Activated CD4-positive, alpha-beta T cell treated with anti-CD3 and anti-CD28 coated beads, Interleukin-2, amount 10 ng/mL, durations not matched to agents 7 days and 5 days (primary cell): ENCODE measurements at places on chromosomes 12 and 14. TPM values are rescaled to one million over a fixed set of nuclear protein-coding genes. Genes with fewer than 3 reads are reported as not detected.

PLEKHD1 gene
- total RNA-seq: 0.15 TPM

PTHLH gene
- total RNA-seq: not detected

EPYC gene
- not detected for total RNA-seq

PKP2 gene
- not detected for total RNA-seq

DGLUCY gene
- total RNA-seq: 109 TPM

TAS2R20 gene
- 2.1 TPM for total RNA-seq

ATL1 gene
- total RNA-seq: 1.2 TPM

TRPV4 gene
- total RNA-seq: not detected

SLC38A1 gene
- total RNA-seq: 180 TPM

GRCh38 chr12:126139355-126139754 lies 1074.1 kb downstream of the AACS start:
- no peak overlapping the region for H3K4me3 ChIP-seq
- no peak overlapping the region for H3K27ac ChIP-seq
- no peaks in the 10 kb centered on the region for H3K36me3 ChIP-seq

DNA sequence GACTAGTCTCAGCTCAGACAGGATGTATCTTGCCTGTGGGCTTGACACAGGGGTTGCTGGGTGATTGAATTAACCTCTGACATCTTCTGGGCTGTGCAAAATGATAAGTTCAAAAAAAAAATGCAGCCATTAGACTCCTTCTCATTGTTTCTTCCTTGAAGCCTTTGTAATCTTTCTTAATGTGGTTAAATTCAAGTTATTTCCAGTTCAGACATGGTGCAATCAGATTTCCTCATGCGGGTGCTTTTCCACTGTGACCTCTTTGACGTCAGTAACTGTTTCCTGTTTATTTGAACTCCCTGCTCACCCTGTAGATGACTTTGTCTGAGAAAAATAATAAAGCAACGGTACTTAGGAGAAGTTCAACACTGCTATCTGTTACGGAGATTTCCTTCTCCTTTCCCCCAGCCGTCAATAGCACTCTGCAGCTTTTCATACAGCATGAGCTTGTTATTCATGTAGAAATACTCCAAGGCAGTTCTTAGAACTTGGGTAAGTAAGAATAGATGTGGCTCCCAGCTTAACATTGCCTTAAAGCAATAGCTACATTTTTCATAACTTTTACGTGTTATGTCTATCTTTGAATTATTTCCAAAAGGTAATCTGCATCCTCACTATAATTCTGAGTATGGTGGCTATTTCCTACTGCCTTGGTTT lies 155.5 kb downstream of the PRKCH start:
- peak; percentile 79 for DNase-seq
- H3K27ac ChIP-seq: peak overlapping the region; percentile 93
- peak overlapping the region; percentile 48 for H3K4me3 ChIP-seq

GRCh38 chr12:4174417-4174816 lies 99.1 kb upstream of the CCND2 start:
- no peak for DNase-seq
- peaks cover 1% of the 10 kb centered on the region for H3K36me3 ChIP-seq
- no peaks in the 10 kb centered on the region for H3K27me3 ChIP-seq
- no peak overlapping the region for H3K4me3 ChIP-seq

DNA sequence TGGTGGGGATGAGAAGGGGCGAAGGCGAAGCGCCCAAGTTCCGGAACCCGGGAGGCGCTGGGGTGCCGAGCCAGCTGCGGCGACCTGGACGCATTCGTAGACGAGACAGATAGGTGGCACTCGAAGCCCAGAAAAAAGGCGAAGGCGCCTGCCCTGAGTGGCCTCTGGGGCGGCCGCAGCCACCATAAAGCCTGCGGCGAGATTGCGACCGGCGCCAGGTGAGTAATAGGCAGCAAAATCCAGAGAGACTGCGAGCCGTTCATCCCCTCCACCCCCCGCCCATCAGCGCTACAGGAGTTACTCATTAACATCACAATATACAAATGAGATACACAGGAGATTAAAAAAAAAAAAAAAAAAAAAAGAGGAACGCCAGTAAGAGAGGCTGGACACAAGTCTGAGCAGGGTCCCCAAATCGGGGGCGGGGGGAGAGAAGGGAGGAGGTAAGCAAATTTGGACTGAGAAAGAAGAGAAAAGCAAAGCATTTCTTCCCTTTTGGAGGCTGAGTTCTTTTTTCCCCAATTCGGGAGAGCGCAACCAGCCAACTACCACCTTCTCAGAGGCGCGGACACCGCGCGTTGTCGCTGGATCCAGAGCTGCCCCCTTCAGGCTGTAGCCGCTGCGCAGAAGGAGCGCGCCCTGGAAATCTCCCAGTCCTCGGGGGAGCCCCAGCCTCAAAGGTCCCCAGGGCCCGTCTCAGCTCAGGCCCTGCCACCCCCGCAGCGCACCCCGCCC lies 15.7 kb downstream of the TBX3 start:
- H3K27ac ChIP-seq: no peak overlapping the region
- no peak overlapping the region for H3K4me3 ChIP-seq
- H3K4me1 ChIP-seq: no peaks in the 10 kb centered on the region
- no peak for DNase-seq
- H3K36me3 ChIP-seq: no peaks in the 10 kb centered on the region

DNA sequence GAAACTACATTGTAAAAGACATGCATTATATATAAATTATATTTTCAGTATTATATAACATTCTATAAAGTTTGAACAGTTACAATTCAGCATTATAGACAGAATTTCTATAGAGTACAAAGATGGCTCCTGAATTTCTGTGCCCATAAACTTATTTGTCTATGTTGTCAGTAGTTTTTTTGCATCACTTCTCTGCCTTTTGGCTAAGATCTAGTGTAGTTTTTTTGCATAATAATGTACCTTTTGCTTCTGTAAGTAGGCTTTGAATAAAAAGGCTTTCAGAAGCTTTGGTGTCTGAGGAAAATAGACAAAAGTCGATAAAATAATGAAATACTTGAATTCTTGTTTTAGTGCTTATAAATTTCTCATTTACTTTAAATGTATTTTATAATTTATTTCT lies 11.1 kb downstream of the DNAL1 start:
- H3K27me3 ChIP-seq: no peaks in the 10 kb centered on the region
- no peak overlapping the region for H3K27ac ChIP-seq
- no peak overlapping the region for H3K4me3 ChIP-seq
- no peaks in the 10 kb centered on the region for H3K36me3 ChIP-seq

- H3K4me1 ChIP-seq: peaks cover 50% of the 10 kb centered on the region
- H3K27me3 ChIP-seq: no peaks in the 10 kb centered on the region
- peak overlapping the region; percentile 54 for H3K27ac ChIP-seq
These were observed 2.5 kb downstream of the FUT8 start for GRCh38 chr14:65414961-65415589.

GRCh38 chr12:127179176-127179575 lies 1087.8 kb upstream of the TMEM132C start:
- no peaks in the 10 kb centered on the region for H3K4me1 ChIP-seq
- H3K4me3 ChIP-seq: no peak overlapping the region
- no peak for DNase-seq
- H3K27ac ChIP-seq: no peak overlapping the region
- H3K27me3 ChIP-seq: no peaks in the 10 kb centered on the region
- H3K36me3 ChIP-seq: no peaks in the 10 kb centered on the region

DNA sequence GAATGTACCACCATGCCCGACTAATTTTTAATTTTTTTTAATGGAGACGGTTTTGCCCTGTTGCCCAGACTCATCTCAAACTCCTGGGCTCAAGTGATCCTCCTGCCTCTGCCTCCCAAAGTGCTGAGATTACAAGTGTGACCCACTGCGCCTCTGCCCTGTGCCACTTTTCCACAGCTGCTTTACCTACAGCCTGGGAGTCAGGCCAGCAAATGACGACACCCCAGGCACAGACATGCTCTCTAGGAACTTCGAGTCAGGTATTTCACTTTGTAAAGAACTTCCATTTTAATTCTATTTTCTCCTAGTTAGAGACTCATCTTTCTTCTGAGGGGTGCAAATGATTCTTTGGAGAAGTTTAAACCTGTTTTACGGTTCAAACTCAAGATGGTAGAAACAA lies 89.0 kb downstream of the ETV6 start:
- DNase-seq: no peak
- H3K27ac ChIP-seq: peak overlapping the region; percentile 46
- peaks cover 24% of the 10 kb centered on the region for H3K4me1 ChIP-seq

DNA sequence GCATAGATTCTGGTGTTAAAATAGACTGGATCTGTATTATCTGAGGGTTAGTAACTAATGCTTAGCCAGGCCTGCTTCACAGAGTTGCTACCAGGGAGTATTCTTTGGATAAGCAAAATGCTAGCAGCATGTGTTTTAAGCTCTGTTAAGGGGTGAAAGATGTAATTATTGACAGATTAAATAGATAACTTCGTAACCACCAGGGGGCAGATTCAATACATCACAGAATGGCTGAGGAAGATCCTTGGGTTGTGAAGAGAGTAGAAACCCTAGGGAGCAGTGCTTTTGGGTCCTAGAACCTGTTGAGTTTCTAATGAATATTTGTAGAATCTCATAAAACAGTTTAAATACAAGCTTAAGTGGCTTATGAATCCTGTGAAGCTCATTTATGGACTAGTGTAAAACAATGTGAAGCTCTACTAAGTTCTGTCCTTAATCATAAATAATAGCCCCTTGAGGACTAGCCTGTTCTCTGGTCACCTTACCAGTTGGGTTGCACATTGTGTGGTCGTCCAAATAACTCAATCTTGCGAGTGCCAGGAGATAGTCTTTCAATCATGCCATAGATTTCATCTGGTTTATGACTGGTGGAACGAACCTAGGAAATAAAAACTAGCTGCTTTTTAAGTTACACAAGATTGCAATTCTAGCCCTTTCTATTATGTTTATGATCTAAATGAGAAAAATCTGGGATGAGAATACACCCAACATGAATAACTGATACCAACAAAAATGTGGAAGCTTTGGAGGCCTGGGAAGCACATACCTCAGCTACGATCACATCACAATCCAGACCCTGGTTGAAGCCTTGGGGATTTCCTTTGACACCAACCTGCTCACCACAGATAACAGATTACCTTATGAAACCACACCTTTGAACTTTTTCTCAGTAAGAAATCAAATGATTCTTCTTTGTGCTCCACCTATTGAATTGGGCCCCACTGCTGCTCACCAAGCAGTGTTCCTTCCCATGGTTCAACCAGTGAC lies 12.3 kb downstream of the METTL3 start:
- H3K4me3 ChIP-seq: no peak overlapping the region
- peak overlapping the region; percentile 69 for H3K27ac ChIP-seq
- H3K27me3 ChIP-seq: no peaks in the 10 kb centered on the region
- peaks cover 79% of the 10 kb centered on the region for H3K36me3 ChIP-seq
- DNase-seq: peak; percentile 58

DNA sequence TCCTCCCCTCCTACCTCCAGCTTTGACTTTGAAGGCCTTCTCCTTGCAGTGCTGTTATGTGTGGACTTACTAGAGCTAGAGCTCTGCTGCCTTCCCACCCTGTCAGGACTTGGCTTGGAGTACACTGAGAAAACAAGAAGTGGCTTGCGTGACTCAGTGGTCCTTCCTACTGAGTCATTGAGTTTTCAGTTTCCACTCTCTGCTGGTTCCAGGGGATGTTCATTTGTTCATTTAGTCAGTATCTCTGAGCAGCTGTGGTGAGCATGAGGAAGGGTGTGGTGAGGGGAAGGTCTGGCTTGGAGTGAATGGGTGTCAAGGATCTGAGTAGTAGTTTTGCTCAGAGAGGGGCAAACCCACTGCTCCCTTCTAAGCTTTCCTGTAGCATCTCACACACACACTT lies 17.2 kb upstream of the ELK3 start:
- peaks cover 24% of the 10 kb centered on the region for H3K4me1 ChIP-seq
- H3K36me3 ChIP-seq: peaks cover 38% of the 10 kb centered on the region
- DNase-seq: peak; percentile 69

DNA sequence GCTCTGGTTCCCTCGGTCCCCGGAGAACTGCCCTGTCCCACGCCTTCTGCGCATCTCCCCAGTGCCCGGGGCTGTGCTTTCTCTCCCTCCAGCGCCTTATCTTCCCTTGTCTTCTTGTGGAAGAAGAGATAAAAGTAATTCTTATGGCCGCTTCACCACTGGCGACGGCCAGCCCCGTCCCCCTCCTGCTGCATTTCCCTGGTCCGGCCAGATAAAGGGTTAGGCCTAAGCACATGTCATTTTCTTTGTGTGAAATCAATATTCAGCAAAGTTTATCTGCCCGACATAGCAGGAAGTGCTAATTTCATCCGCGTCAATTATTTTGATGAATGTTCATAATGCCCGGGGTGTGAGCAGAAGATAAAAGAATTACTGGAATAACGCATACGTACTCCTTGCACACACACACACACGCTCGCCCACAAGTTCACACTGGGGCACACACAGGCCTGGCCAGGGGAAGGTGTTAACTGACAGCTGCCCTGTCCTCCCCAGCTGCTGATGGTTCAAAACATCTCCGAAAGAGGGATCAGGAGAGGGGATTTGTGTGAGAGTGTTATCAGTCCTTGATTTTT lies 177.7 kb upstream of the LHX5 start:
- H3K4me3 ChIP-seq: no peak overlapping the region
- no peak overlapping the region for H3K27ac ChIP-seq
- no peaks in the 10 kb centered on the region for H3K36me3 ChIP-seq
- no peaks in the 10 kb centered on the region for H3K4me1 ChIP-seq
- peaks cover 12% of the 10 kb centered on the region for H3K27me3 ChIP-seq

DNA sequence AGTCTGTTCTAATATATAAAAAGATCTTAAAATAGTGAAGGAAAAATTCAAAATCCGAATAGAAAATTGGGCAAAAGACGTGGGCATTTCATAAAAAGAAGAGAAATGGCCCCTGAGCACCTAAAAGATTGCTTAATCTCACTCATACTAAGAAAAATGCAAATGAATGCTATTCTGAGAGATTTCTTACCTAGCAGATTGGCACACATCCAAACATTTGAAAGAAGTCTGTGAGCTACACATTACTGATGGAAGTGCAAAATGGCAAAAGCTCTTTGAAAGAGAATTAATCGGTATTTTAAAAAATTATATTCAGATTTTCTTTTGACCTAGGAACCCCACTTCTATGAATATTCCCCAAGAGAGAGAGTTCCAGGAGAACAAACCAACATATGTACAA lies 280.4 kb upstream of the GARIN6 start:
- H3K4me3 ChIP-seq: no peak overlapping the region
- H3K27me3 ChIP-seq: no peaks in the 10 kb centered on the region
- no peak overlapping the region for H3K27ac ChIP-seq
- H3K36me3 ChIP-seq: no peaks in the 10 kb centered on the region
- DNase-seq: no peak
- no peaks in the 10 kb centered on the region for H3K4me1 ChIP-seq

GRCh38 chr14:98114122-98114895 lies 1157.7 kb downstream of the BCL11B start:
- H3K27ac ChIP-seq: no peak overlapping the region
- no peak overlapping the region for H3K4me3 ChIP-seq
- DNase-seq: no peak
- peaks cover 7% of the 10 kb centered on the region for H3K4me1 ChIP-seq

- H3K4me3 ChIP-seq: no peak overlapping the region
- no peaks in the 10 kb centered on the region for H3K36me3 ChIP-seq
- no peaks in the 10 kb centered on the region for H3K4me1 ChIP-seq
These were observed 15.3 kb upstream of the PIK3C2G start for GRCh38 chr12:18246066-18246465.
